ENCODE measurements at places on chromosomes 5 and 9. TPM values are rescaled to one million over a fixed set of nuclear protein-coding genes. Genes with fewer than 3 reads are reported as not detected.

The MTAP gene
- total RNA-seq, result 41.1 TPM

The ADRA1B gene
- 16.0 TPM for total RNA-seq

The CCDC192 gene
- not detected for total RNA-seq

The LRRC19 gene
- total RNA-seq, result not detected

- no peaks in the 10 kb centered on the region for H3K27me3 ChIP-seq
- H3K4me1 ChIP-seq, result no peaks in the 10 kb centered on the region
- H3K27ac ChIP-seq, result no peak overlapping the region
These were observed 72.5 kb downstream of the PHF2 start for GRCh38 chr9:93648836-93649235.

DNA sequence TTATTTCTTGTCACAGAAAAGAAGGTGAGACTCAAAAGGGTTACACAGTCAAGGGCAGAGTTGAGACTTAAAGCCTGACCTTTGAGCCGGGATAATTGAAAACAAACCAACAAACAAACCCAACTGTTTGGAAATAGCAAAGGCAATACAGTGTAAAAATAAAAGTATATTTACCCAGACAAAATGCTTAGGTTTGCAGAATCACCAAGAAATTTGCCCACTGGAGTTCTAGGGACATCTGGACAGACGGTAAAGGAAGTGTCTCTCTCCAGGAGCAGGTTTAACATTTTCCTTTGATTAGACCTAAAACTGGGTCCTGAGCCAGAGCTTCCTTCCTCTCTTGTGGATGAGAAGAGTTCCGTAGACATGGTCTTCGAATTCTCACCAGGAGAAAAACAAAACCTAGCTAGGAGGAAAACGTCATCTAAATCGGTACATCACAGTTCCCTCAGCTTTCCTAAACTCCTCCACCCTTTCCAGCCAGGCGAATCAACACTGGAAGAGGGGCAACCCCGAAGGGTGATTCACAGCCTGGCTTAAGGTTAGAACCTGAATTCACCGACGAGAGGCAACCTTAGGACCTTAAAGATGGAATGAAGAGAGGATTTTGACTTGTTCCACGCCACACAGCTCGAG, 673 bp downstream of the CDC25C start:
- no peak for DNase-seq
- no peaks in the 10 kb centered on the region for H3K36me3 ChIP-seq
- no peak overlapping the region for H3K4me3 ChIP-seq
- H3K4me1 ChIP-seq, result no peaks in the 10 kb centered on the region

- H3K27me3 ChIP-seq, result no peaks in the 10 kb centered on the region
- H3K4me3 ChIP-seq, result peak overlapping the region; percentile 60
- no peaks in the 10 kb centered on the region for H3K4me1 ChIP-seq
- H3K27ac ChIP-seq, result no peak overlapping the region
- DNase-seq, result peak; percentile 90
- no peaks in the 10 kb centered on the region for H3K36me3 ChIP-seq
These were observed 63.1 kb downstream of the CXXC5 start for GRCh38 chr5:139711067-139711905.

DNA sequence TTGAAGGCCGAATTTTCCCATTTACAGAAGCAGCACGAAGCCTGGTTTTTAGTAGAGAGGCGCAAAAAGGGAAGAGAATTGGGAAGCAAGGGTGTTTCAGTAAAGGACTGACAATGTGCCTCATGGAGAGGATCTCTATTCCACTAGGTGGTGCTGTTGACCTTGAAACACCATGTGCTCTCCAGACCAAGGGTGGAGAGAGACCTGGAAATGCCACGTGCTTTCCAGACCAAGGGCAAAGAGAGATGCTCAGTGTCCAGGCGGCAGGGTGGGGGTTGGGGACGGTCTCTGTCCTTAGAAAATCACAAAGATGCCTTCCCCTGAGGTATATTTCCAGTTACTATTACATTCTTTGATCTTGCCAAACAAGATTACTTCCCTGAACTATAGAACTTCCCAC, 425.3 kb downstream of the CSNK1G3 start:
- H3K36me3 ChIP-seq, result no peaks in the 10 kb centered on the region
- H3K27me3 ChIP-seq, result no peaks in the 10 kb centered on the region
- no peak for DNase-seq
- no peaks in the 10 kb centered on the region for H3K4me1 ChIP-seq

GRCh38 chr9:79446523-79447307, 125.0 kb upstream of the TLE4 start:
- no peak for DNase-seq
- H3K27me3 ChIP-seq, result no peaks in the 10 kb centered on the region
- no peaks in the 10 kb centered on the region for H3K36me3 ChIP-seq
- no peak overlapping the region for H3K27ac ChIP-seq

GRCh38 chr9:2125906-2126305, 110.8 kb downstream of the SMARCA2 start:
- H3K27me3 ChIP-seq, result no peaks in the 10 kb centered on the region
- no peak overlapping the region for H3K4me3 ChIP-seq
- H3K4me1 ChIP-seq, result peaks cover 11% of the 10 kb centered on the region
- H3K27ac ChIP-seq, result no peak overlapping the region
- no peak for DNase-seq

- H3K27me3 ChIP-seq, result no peaks in the 10 kb centered on the region
- no peaks in the 10 kb centered on the region for H3K36me3 ChIP-seq
- H3K27ac ChIP-seq, result no peak overlapping the region
- no peak for DNase-seq
- peaks cover 6% of the 10 kb centered on the region for H3K4me1 ChIP-seq
These were observed 25.8 kb downstream of the THBS4 start for GRCh38 chr5:80060966-80061365.

All from aorta (tissue), 5 donors.